Endothelial cell (in vitro differentiated cells): ENCODE measurements at places on chromosomes 16 and 17.

DNA sequence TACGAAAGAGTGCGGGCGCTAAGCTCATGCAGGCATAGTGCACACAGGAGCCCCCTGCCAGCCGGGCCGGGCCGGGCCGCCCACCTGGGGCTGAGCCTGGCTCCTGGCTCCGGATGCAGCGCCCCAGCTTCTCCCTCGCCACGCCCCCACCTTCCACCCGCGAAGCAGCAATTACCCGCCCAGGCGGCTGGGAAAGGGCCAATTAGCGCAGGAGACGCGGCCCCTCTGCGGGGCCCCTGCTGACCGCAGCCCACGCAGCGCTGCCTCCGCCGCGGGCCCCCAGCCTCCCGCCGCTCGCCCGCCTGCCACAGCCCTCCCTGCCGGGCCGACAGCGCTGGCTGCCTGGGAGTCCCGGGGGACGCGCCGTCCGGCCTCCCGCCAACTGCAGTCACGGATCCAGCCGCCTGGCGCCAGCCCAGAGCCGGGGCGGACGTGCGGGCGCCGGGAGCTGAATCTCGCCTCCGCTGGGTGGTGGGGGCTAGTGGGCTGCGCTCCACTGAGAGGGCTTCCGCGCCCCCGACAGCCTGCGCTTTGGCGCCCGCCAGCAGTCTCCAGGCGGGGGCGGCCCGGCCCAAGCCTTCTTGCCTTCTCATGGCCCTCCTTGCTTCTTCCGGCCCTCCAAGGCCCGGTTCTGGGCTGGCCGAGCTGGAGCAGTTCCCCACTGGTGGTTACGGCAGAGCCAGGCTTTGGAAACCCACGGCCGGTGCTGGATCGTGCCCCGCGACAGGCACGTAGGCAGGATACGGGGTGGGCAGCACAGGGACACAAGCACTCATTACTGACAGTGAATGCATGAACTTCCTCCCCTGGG lies 14.9 kb upstream of the CBFB start:
- no peak overlapping the region for H3K4me3 ChIP-seq
- peaks cover 14% of the 10 kb centered on the region for H3K27me3 ChIP-seq
- DNase-seq, result peak; percentile 71
- H3K36me3 ChIP-seq, result no peaks in the 10 kb centered on the region

GRCh38 chr16:53715023-53715384 lies 11.0 kb downstream of the FTO start:
- no peak overlapping the region for H3K4me3 ChIP-seq
- H3K27ac ChIP-seq, result no peak overlapping the region
- DNase-seq, result no peak
- peaks cover 7% of the 10 kb centered on the region for H3K4me1 ChIP-seq

GRCh38 chr16:57858635-57859034 lies 56.3 kb upstream of the KIFC3 start:
- H3K27me3 ChIP-seq, result peaks cover 1% of the 10 kb centered on the region
- no peak overlapping the region for H3K4me3 ChIP-seq
- H3K27ac ChIP-seq, result no peak overlapping the region
- H3K4me1 ChIP-seq, result peaks cover 13% of the 10 kb centered on the region

DNA sequence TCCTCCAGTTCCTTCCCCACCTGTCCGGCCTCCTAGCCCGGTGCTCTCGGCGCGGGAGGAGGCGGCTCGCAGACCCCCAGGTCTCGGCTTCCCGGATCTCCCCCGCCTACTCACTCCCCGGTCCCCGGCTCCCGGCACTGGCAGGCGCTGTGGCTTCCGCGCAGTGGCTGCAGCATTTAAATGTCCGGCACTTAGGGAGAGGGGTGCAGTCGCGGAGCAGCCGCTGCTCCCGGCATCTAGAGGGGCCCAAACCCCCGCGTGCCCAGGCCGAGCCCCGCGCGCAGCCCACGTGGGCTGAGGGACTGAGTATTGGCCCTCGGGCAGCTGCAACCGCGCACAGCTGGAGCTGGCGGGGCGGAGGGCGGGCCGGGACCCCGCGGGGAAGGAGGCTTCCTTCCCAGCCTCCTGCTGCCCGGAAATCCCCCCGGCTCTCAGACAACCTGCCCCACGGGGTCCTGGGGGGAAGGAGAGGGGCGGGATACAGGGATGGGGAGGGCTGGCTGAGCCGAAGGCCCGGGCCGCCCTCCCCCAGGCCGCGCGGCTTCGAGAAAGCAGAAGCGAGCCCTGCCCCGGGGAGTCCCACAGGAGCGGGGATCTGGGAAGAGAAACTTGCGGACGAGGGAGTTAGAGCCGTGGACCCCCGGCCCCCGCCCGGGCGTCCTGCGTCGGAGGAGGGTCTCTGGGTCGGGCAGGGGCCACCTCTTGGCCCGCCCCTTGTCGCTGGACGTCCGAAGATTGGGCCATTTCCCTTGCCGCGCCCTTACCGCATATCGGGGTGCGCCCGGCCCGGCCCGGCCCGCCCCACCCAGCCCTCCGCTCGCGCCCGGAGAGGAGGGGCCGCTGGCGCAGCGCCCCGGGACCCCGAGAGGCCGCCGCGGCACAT lies at the start of gene MMP25:
Gene MMP25, plus strand, starts transcription at position 804 of the 883 bp plus-strand sequence. CDS start 357 bp downstream, outside the sequence.
- peak; percentile 58 for DNase-seq
- peaks cover 8% of the 10 kb centered on the region for H3K4me1 ChIP-seq
- peaks cover 2% of the 10 kb centered on the region for H3K36me3 ChIP-seq
- peaks cover 22% of the 10 kb centered on the region for H3K27me3 ChIP-seq
- no peak within 1 kb of the TSS for H3K27ac ChIP-seq
- H3K4me3 ChIP-seq, result peak within 1 kb of the TSS; percentile 87

DNA sequence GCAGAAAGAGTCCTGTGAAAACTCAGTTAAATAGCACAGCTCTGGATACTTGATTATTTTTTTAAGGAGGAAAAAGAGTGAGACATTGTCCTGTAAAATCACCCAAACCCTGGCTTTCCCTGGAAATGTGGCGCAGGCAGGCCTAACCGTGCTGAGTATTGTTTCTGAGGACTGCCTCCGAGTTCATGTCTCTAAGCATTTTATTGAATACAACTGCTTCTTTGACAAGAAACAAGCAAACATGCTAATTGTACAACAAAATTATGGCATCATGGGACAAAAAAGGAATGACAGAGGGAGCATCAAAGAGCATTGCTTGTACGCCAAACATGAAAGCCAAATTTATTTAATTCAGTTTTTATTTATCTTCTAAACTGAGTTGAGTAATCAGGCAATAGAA lies 64.5 kb upstream of the HSBP1 start:
- peaks cover 4% of the 10 kb centered on the region for H3K27me3 ChIP-seq
- H3K27ac ChIP-seq, result no peak overlapping the region
- H3K4me1 ChIP-seq, result no peaks in the 10 kb centered on the region

DNA sequence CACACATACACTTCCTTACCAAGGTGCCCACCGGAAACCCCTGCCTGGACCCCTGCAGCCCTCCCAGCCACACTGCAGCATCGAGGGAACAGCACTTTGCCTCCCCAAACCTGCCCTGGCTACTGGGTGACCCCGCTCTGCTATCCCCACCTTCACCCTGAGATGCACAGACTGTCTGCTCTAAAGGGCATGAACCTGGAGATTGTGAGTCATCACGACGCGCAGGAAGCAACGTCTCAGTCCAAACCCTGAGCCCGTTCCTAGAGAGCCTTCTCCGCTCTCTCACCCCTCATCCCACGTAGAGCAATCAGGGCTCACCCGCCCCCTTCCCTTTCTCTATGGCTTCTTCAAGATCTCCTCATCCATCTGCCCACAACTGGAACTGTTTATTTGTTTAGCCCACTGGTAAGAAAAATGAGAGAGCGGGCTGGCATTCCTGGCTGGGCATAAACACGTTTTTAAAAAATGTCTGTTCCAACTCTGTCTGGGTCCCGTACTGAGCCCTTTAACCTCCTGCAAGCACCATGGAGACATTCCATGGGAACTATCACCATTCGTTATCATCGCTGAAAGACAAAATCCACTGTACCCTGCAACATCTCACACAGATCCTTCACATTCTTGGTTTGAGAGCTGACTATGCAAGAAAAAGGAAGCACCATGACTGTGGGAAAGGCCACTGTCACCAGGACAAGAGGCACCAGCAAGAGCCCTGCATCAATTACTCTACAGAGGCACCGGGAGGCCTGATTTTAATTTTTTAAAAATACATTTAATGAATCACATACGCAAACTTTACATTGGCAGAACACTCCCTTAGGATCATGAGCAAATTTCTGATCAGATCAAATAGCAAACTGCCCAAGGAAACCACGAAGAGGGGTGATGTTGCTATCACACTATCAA lies 28.2 kb downstream of the ZFHX3 start:
- no peak for DNase-seq
- H3K27ac ChIP-seq, result no peak overlapping the region
- no peaks in the 10 kb centered on the region for H3K36me3 ChIP-seq

DNA sequence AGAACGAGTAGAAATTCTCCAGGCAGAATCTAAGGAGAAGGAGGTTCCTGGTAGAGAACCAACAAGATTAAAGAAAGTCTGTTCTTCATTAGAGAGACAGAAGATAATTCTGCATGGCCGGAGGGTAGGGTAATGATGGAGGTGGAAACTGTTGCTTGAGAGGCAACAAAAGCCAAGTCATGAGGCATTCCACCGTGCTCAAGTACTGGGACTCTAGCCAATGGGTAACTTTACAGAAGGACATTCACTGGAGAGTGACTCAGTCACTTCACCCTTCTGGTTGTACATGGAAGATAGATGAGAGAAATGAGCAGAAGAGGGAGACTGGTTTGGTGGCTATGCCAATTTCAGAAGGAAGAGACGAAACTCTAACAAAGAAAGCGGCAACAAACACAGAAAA lies 53.6 kb upstream of the ANKFN1 start:
- no peaks in the 10 kb centered on the region for H3K4me1 ChIP-seq
- no peak overlapping the region for H3K4me3 ChIP-seq
- no peak overlapping the region for H3K27ac ChIP-seq
- no peaks in the 10 kb centered on the region for H3K36me3 ChIP-seq

DNA sequence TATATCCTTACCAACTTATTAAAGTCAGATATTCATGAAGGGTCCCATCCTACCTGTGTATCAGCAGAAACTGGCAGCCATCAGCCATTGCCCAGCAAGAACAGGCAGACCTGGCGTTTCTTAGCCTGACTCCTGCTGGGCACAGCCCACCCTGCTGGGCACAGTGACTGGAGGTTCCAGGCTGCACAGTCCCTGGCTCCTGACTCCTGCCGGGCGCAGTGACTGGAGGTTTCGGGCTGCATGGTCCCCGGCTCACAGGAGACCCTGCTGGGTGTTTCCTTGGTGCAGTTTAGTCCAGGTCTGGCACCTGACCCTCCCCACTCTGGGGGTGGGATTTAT lies 6.7 kb downstream of the TIMM22 start:
- H3K4me1 ChIP-seq, result peaks cover 49% of the 10 kb centered on the region
- no peak overlapping the region for H3K27ac ChIP-seq
- H3K4me3 ChIP-seq, result no peak overlapping the region

GRCh38 chr16:52690468-52690867 lies 143.5 kb upstream of the TOX3 start:
- H3K4me3 ChIP-seq, result no peak overlapping the region
- H3K4me1 ChIP-seq, result no peaks in the 10 kb centered on the region
- DNase-seq, result no peak
- no peaks in the 10 kb centered on the region for H3K27me3 ChIP-seq
- no peak overlapping the region for H3K27ac ChIP-seq

DNA sequence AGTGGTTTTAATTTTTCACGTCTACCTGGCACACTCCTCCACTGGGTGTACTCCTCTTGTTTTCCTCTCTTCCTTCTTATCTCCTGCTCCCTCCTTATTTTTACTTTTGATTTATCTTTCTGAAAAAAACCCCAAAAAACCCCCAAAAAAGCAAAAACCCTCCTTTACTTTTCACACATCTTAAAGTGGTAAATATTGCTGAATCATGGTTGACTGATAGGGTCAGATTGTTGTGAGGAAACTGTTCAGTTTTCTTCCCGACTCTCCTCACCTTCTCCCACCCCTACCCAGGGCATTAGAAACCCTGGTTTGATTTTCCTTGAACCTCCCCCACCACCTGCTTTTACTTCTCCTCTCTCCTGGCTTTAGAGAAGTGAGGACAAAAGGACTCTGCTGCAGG lies 25.4 kb downstream of the ARHGAP44 start:
- no peaks in the 10 kb centered on the region for H3K27me3 ChIP-seq
- H3K4me3 ChIP-seq, result no peak overlapping the region
- peaks cover 3% of the 10 kb centered on the region for H3K36me3 ChIP-seq
- H3K27ac ChIP-seq, result no peak overlapping the region
- H3K4me1 ChIP-seq, result no peaks in the 10 kb centered on the region
- DNase-seq, result no peak

GRCh38 chr17:57086069-57086930 lies 1.3 kb downstream of the AKAP1 start:
- peak; percentile 28 for DNase-seq
- no peaks in the 10 kb centered on the region for H3K36me3 ChIP-seq
- H3K27me3 ChIP-seq, result peaks cover 13% of the 10 kb centered on the region

DNA sequence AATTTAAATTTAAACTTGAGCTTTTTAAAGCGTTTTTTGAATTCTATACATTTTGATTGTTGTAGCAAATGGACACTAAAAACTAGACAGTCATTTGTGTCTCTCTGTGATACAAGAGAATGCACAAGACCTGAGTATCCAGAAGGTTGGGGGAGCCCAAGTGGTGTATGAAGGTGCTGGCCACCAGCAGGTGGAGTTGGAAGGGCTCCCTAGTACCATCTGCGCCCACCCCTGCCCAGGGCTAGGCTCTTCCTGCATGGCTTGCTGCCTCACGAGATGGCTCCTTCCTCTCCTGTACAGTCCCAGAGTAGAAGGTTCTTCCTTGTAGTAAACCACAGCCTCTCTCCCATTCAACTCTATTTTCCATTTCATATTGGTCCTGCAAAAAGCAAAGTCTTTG lies 17.0 kb downstream of the GID4 start:
- H3K4me3 ChIP-seq, result no peak overlapping the region
- H3K27me3 ChIP-seq, result no peaks in the 10 kb centered on the region
- H3K36me3 ChIP-seq, result peaks cover 19% of the 10 kb centered on the region
- H3K27ac ChIP-seq, result no peak overlapping the region

DNA sequence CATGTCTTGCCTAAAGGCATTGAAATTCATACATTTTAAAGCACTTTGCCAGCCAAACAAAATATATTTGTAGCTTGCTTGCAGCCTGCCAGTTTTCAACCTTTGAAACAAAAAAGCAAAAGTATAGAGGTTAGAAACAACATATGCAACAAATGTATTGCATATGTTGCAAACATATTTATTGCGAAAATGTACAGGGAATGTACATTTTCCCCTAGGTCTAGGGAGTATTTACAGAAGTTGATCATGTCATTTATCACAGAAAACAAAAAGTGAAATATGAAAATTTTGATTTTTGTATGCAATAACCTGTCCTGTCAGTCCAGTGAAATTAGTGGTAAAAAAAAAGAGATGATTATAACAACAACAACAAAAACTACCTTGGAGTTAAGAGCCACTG lies 171.5 kb downstream of the SPECC1 start:
- H3K4me1 ChIP-seq, result no peaks in the 10 kb centered on the region
- no peak for DNase-seq
- H3K4me3 ChIP-seq, result no peak overlapping the region
- H3K27me3 ChIP-seq, result no peaks in the 10 kb centered on the region

GRCh38 chr16:63563819-63564505 lies 1527.7 kb upstream of the CDH8 start:
- no peaks in the 10 kb centered on the region for H3K4me1 ChIP-seq
- H3K4me3 ChIP-seq, result no peak overlapping the region
- no peak for DNase-seq
- H3K27me3 ChIP-seq, result no peaks in the 10 kb centered on the region
- H3K27ac ChIP-seq, result no peak overlapping the region
- H3K36me3 ChIP-seq, result no peaks in the 10 kb centered on the region
